ENCODE measurements at places on chromosomes 1 and 21.

- no peak for DNase-seq
Observed at GRCh38 chr1:83836543-83836942, 162.4 kb downstream of the TTLL7 start.

DNA sequence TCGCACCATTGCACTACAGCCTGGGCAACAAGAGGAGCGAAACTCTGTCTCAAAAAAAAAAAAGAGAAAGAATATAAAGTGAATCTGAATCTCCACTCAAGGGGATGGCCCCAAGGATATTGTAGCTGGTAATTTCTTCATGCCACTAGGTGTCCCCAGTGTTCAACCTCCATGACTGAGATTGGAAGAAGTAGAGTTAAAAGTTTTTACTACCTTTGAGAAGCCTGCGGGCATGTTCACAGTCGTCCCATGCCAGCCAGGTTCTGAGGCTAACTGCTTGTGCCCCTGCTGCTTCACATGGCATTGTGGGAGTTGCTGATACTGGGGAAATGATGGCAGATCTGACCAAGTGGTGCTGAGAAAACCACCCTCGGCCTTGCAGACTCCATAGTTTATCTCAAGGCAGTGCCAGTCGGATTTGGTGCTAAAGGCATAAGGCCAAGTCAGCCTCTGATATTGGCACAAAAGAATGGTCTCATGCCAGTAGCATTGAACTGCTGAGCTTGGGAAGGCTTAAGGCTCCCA is 10.8 kb upstream of the SHISA4 start:
- no peak for DNase-seq

DNA sequence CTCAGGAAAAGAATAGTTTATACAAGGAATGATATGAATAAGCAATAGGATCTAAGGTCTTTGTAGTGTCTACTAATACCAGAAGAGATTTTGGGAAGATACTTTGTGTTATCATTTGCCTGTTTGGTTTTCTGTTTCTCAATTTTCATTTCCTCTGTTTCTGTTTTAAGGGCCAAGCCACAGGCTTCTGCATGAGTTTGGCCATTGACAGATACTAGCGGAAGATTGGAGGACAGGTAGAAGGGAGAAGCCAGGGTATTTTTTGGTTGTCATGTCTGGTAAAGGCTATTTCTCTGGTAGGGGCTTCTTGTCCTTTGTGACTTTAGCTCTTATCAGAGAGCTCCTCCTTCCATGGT is 51.4 kb downstream of the HS2ST1 start:
- no peak for DNase-seq

DNA sequence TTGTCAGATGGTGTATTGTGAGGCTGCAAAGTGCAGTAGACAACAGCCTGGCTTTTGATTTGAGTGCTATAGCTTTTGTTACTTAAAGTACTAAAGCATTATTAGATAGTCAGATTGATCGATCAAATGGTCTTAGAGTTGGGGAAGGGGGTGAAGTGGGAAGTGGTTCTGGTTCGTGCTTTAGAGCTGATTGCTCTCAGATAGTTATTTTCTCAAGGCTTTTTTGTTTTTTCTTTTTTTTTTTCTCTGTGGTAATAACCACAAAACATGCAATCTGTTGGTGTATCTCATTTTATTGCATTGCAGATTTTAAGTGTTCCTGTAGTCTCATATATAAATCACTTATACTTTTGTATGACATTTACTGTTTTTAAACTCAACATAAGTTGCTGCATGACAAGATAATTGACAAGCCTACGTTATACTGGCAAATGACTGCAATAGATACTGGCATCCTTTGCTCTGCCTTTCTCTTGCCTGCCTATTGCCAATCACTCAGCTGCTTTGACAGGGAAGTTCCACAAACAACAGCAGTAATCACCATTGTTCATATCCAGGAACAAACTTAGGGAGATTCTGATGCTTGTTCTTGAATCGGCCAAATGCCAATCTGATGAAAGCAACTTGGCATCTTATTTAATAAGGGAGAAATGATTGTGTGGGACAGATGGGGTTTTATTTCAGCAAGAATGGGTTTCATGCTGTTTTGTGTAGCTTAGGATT is 125.0 kb upstream of the B3GALT2 start:
- DNase-seq: no peak
